ENCODE measurements at places on chromosomes 16 and 17.

- DNase-seq, result no peak
Observed at GRCh38 chr16:70433458-70434103, 5.3 kb downstream of the ST3GAL2 start.

- peak; percentile 95 for DNase-seq
Observed at GRCh38 chr17:80219013-80219762, 945 bp downstream of the SGSH start.

DNA sequence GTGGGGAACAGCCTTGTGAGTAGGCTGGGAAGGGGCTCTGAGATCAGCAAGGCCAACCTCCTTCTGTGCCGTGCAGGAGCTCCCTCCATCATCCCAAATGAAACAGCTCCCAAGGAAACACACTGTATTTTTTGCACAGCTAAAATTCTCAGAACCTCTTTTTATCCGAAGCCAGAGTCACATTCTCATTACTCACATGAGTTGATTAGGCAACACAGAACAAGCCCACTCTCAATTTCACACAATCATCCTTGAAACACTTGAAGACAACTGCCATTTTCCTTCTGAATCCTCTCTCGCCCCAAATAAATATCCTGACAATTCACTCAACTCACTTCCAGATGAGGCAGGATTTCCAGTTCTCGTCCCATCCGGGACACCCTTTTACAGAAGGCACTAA is 66.1 kb downstream of the MYO18A start:
- no peak for DNase-seq

GRCh38 chr17:57839571-57839923 is 10.3 kb downstream of the MRPS23 start:
- DNase-seq, result no peak

DNA sequence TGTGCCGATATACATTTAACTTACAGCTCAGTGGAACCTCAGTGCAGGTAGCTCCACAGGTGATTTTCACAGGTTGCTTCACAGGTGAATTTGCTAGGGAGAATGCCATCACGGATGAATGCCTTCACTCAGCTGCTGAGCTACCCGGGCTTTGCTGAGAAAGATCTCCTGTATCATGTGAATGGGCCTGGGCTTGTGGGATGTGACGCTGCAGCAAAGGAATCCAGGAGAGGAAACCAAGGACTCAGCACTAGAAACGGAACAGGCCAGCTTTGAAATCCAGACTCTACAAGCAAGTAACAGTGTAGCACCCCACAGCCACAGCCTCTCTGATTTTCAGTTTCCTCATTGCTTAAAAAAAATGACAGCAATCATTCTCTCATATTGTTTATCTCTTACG is 271.4 kb upstream of the MAF start:
- DNase-seq, result no peak

DNA sequence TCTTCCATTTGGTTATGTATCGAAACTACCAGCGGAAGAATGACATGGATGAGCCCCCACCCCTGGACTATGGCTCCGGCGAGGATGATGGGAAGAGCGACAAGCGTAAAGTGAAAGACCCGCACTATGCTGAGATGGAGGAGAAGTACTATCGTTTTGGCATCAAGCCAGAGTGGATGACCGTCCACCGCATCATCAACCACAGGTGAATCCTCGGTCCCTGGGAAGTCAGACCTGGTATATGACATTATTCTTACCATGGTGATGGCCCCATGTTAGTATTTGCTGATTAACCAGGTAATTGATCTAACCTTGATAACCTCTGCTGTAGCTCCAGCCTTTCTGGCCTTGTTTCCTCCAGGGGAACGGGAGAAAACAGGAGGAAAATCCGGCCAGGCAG is 8.5 kb downstream of the CHD3 start:
- DNase-seq, result no peak

DNA sequence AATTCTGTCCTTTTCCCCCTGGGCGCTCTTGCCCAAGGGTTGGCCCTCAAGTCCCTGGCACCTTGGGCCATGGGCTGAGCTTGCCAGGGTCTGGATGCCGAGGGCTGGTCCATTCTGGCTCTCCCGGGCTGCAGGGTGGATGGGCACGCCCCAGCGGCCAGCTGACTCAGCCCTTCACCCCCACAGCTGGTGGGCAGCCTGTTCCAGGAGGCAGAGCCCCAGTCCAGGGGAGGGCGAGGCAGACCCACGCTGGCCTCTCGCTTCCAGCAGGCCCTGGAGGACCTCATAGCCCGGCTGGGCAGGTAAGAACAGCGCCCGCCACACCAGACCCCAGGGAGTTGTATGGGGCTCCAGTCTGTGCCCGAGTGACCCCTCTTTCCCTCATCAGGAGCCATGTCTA is 15.0 kb downstream of the MYO15B start:
- no peak for DNase-seq

DNA sequence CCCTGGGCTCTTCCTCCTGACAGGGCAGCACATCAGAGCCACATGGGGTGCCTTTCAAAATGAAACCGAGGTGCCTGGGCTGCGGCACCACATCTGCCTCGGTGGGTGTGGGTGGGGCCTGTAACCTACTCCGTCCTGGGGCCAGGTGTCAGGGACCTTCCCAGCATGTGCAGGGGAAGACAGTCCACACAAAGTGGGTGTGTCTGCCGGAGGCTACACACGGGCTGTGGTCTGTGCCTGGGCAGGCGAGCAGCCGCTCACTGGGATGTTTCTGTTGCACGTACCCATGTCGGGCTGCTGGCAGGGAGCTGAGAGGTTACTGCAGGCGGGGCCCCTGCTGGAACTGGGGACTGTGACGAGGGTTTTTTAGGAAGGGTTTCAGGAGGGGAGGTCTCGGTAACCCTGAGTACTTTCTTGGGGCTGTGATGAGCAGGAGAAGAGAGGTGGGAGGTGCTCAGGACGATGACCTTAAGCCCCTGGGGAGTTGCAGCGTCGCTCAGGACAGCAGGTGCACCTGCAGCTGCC is 351.2 kb downstream of the SEC14L1 start:
- peak; percentile 33 for DNase-seq

- no peak for DNase-seq
Observed at GRCh38 chr17:282912-283882, 69.4 kb downstream of the RPH3AL start.

DNA sequence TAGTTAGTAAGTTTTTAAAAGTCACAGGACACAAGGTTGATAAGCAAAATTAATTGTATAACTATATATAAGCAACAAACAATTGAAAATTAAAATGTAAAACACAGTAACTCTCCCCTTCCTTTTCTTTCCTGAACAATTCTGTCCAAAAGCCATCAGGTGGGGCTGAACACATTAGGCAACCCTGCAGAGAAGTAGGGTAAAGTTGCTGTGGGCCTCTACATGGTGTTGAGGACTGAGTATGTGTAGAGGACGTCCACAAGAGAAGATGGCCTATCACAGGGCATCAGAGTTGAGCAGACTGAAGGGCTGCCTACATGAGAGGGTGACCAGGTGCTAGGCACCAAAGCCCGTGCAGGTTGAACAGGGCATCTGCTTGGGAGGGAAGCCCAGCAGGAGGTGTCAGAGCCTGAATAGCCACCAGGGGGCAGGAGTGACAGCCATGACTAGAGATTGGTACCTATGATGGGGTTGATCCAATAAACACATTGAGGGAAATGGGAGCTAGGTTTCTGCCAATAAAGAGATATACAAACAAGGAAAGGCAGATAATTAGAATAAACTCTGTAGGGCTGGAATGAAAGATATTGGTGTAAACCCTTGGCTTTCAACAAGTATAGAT is 415.1 kb downstream of the NPIPA8 start:
- DNase-seq, result peak; percentile 22

DNA sequence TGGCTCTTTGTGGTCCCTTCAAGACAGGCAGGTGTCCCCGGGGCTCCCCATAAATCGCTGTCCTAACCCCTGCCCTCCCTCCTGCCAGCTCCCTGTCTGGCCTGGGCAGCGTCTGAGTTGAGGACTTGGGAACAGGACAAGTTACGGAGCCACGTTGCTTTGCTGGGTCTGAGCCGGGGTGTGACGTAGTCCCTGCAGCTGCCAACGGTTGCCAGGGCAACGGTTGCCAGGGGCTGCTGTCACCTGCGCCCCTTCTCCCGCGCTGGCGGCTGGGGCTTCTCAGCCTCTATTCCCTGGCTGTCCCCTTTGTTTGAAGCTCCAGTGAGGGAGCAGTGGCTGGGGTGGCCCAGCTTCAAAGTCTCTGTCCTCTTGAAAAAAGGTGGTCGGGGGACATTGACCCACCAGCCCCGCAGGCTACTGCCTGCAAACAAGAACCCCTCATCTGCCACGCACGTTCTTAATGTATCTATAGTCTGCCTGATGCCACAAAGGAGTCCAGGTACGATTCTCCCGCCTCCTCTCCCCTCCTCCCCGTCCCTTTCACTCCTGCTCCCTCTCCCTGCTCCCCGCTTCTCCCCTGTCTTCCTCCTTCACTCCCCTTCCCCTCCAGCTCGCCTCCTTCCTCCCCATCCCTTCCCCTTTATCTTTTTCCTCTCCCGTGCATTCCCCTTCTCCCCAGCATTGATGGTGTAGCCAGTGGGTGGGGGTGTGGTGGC is 10.9 kb downstream of the ADGRG1 start:
- DNase-seq, result peak; percentile 19

- no peak for DNase-seq
Observed at GRCh38 chr17:36907407-36907806, 29.9 kb upstream of the LHX1 start.

- no peak for DNase-seq
Observed at GRCh38 chr17:80117491-80118401, 16.4 kb downstream of the GAA start.
